Stimulated activated CD4-positive, alpha-beta T cell treated with anti-CD3 and anti-CD28 coated beads, TNF-alpha, amount 100 ng/mL, for 1 hour (primary cell): ENCODE measurements at places on chromosomes 7 and 10.

DNA sequence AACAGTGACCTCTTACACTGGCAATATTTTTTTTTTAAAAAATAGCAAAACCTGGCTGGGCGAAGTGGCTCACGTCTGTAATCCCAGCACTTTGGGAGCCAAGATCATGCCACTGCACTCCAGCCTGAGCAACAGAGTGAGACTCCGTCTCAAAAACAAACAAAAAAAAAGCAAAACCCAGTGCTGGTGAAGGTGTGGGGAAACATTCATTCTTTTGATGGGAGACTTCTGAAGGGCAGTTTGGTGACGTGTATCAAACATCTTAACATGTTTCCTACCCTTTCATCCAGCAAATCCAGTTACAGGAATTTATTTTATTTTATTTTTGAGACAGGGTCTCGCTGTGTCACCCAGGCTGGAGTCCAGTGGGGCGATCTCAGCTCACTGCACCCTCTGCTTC lies 58.0 kb downstream of the CHST3 start:
- DNase-seq, result no peak

- no peak for DNase-seq
Observed at GRCh38 chr10:89609833-89610346, 35.2 kb downstream of the PANK1 start.

DNA sequence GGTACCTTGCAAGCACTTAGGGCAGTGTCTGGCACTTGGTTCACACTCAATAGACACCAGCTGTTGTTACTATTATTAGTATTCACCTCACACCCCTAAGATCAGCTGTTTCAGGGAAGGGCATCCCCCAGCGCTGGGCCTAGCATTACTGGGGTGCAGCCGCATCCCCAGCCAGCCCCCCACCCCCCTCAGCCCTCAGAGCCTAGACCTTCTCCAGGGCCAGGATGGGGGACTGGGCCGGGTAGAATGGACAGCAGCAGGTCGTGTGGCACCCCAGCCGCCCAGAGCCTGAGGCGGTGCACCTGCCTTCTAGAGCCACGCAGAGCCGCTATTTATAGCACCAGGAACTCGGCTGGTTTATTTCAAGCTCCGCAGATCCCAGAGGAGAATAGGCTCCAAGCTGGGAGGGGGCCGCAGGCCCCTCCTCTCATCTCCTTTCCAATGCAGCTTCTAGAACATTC lies 60.5 kb downstream of the GTF2IRD1 start:
- no peak for DNase-seq

DNA sequence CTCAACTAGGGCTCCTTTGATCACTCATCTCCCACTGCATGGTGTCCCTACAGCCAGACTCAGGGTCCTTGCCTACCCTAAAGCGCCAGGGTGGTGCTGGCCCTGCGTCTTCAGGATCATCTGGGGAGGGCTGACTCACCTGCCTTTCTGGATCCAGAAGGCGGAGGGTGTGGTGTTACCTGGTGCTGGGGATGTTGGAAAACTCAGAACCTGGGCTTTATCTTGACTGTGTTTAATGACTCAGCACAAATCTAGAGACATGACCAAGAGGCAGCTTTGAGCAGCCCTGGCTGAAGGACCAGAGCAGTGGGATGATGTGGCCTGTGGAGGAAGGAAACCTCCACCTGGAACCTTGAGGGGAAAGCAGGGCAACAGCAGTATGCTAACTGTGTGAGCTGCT lies 96.5 kb downstream of the GRK5 start:
- DNase-seq, result no peak

DNA sequence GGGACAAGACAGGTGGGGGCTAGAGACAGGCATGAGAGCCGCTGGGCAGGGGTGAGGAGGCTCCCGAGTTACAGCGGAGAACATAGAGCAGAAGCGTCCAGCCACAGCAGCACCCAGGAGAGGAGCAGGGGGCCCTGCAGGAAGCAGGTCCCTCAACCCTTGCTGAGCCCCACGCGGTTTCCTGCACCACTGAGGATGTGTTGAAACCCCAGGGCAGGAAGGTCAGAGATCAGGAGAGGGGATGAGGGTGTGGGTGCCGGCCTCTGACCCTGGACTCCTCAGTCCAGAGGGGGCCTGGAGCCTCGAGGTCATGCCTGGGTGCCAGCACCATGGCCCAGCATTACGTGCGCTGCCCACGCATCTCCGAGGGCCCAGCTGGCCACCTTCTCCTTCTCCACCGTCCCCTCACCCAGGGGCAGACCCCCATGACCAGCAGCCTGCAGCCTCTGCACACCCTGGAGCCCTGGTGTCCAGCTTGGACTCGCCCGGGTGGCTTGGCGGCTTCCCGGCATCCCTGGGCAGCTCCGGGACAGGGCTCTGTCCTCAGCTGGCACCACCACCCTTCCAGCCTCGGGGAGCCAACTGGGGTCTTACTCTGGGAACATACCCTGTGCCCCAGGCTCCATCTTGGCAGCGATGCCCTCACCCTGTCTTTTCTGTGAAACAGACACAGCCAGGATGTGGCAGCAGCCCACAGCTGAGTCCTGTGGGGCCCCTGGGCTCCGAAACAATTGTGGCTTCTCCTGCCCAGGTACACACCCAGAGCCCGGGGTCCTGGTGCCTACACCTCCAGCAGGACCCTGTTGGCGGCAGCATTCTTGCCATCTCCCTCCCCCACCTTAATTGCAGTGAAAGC lies 52.0 kb downstream of the STK32C start:
- no peak for DNase-seq

DNA sequence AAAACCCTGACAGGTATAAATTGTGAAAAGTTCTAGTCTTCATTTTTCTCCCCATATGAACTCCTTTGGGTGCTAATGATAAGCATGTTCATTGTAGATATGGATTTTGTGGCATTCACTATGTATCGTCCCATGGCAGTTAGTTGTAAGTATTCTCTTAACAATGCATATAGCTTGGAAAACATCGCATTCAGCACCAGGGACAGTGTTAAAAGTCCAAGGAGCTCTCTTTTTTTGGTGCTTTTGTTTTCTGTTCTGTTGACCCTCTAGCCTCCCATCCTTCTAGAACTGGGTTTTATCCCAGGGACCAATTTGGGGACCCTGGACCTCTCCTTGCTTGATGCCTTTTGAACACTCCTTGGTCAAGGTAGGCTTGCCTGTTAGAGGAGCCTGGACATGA lies 37.7 kb downstream of the INSYN2A start:
- no peak for DNase-seq

GRCh38 chr7:76217942-76218566 lies 16.4 kb downstream of the SRRM3 start:
- DNase-seq, result no peak

DNA sequence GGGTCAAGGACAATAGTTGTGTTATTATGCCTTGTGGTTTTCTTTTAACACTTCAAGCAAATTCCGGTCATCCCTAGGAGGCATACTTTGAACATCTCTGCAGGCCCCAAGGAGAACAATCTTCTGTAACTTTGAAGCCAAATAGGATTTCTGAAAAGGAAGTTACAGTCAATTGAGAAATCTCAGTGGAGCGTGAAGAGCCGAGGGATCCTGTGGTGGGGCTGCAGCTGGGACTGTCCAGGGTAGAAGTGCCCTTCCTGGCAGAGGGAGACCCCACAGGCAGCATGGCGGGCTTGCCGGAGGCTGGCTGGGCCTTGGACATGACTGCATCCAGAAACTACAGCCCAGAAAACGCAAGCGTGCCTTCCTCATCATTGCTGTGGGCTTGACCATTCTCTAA lies 179.7 kb downstream of the PTPN20 start:
- DNase-seq, result no peak

GRCh38 chr7:5629941-5630340 lies 151.5 kb downstream of the RNF216 start:
- no peak for DNase-seq

GRCh38 chr10:73644015-73644743 lies 2.9 kb upstream of the MYOZ1 start:
- DNase-seq, result peak; percentile 13

DNA sequence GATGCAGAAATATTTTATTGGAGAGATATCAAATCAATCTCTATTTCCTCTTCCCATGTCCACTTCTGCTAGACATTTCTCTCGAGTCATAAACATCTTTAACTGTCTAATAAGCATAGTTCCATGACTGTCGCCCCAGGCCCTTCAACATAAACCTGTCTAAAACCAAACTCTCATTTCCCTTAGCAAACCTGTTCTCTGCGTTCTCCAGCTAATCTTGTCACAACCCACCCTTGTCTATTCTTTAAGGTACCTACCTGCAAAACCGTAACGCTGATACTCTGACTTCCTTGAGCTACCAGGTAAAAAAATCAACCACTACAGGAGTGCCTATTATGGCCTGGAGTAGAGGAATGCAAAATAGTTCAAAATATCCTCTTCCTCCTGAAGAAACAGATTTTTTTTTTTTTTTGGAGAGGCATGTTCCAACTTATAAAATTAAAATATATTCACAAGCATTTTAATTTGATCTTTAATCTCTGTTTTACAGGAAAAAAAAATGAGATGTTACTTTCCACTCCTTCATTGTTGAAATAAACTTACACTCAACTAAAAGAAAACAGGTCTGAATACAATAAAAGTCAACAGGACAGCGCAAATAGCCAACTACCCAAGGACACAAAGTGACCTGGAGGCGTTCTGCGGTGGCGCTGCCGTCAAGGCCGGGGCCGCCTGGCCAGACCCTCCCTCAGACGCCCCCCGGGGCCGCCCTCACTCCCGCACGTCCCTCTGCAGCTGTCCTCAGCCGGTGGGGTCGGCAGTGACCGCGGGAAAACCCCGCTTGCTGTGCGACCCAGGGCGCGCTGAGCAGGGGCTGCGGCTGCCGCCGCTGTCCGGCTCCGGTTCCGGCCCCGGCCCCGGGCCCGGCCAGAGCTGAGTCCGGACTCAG lies 765 bp downstream of the SLC25A40 start:
- no peak for DNase-seq

- no peak for DNase-seq
Observed at GRCh38 chr10:131584287-131584686, 272.8 kb upstream of the TCERG1L start.

DNA sequence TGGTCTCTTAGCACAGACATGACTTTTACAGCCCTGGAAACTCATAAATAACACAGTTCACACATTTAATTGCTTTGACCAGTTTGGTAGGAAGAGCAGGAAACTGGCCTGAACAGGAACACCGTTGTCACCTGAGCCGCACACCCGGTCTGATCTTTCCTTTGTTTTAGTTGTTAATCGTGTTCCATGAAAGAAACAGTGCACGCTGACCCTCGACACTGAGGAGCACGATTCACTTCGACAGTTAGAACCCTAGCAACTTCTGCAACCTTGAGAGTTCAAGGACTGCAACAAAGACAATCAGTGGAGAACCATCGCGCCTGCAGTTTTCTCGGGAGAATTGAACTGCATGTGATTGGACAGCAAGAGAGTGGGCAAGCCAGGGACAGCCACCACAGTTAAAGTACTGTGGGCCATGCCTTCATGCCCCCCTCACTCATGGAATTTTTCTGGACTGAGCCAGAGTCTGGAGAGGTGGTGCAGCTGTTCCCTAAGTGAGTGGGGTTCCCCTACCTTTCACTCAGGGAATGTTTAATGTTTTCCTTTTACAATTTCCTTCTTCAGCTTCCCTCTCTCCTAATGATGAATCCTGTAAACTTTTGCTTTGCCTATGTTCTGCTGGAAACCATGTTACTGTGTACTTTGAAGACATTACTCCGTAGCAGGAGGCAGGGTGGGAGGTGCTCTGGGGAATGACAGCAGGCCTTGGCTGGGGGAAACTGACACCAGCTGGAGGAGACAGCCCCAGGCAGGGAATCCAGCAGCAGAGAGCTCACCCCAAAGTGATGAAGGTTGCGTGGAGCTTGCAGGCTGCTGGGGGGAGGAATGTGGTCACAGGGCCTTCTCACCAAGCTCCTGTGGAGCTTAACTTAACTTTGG lies 198.7 kb downstream of the ZNF438 start:
- no peak for DNase-seq

GRCh38 chr10:69828144-69828870 lies 26.6 kb downstream of the COL13A1 start:
- DNase-seq, result no peak

- no peak for DNase-seq
Observed at GRCh38 chr10:97329766-97330165, 4.8 kb downstream of the FRAT2 start.

DNA sequence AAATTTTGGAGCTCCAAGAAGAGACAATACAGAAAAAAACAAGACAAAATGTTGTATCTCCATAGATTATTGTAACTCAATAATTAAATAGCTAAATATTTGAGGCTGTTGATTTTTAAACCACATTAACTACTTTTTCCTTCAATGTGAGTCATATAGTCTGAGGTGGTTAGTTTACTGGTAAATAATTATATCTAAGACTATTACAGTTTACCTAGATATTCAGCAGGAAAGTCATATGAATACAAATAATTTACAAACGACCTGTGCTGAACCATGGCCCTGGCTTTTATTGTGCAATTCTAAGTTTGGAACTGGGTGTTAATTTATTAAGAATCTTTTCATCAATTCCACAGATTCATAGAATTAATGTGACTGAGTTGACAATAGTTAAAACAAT lies 22.2 kb downstream of the CREB5 start:
- DNase-seq, result no peak

GRCh38 chr10:71590781-71591350 lies 128.7 kb downstream of the C10orf105 start:
- no peak for DNase-seq

DNA sequence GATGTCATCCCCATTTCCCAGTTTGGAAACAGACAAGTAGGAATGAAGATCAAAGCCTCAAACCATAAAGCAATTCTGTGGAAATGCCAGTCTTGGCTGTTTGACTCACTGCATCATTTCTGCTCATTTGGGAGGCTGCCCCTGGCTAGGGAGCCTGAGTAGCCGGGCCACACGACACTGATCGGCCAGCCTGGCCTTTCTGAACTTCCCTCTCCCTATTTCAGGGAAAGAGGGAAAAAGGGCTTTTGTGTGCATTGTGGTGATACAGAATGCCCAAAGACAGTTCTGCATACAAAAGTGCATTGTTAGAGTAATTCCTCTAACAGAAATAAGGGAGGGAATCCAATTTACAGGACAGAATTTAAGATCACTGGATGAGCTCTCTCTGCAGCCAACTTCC lies 41.7 kb upstream of the OPALIN start:
- no peak for DNase-seq

- DNase-seq, result no peak
Observed at GRCh38 chr10:22605168-22605567, 109.2 kb downstream of the PIP4K2A start.

- no peak for DNase-seq
Observed at GRCh38 chr10:89085153-89085552, 94.6 kb downstream of the FAS start.

DNA sequence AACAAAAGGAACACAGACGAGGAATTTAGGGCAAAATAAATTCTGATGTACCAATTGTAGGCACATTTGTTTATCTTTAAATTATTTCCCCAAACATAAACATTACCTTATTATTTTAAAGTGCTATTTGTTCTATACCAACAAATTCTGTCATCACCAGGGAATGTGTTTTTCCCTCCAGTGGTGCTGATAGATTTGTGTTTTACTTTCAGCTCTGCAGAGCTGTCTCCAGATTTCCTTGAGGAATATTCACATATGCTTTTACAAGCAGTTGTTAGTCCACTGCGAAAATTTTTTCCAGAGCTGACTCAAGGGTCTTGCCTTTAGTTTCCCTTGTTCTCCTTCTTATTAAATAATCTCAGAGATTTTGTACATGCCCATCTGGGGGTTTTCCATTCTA lies 362.8 kb downstream of the PHF14 start:
- DNase-seq, result no peak

GRCh38 chr10:102611514-102612087 lies 32.7 kb upstream of the TRIM8 start:
- no peak for DNase-seq
